ENCODE measurements at places on chromosomes 5 and 9.
A peak's percentile ranks its signal among the peaks of the same experiment; 100 is the strongest.

DNA sequence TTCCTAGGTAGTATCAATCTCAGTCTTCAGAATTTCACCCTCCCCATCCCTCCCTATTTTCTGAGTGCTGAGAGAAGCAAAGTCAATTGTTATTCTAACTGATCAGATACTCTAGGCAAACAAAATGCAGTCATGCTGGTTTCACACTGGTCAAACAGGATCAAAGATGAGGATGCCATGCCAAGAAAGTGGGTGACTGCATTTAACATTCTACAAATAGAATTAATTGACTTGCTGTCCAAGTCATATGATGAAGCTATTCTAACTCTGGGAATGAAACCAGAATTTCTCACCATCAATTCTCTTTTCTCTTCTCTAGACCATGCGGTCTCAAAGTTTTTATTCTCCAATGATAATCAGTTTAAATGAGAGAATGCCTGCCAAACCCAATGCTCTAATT, 112.5 kb downstream of the CTNND2 start:
- DNase-seq = no peak

GRCh38 chr5:21195145-21195544, 1207.1 kb upstream of the CDH18 start:
- no peak for DNase-seq

DNA sequence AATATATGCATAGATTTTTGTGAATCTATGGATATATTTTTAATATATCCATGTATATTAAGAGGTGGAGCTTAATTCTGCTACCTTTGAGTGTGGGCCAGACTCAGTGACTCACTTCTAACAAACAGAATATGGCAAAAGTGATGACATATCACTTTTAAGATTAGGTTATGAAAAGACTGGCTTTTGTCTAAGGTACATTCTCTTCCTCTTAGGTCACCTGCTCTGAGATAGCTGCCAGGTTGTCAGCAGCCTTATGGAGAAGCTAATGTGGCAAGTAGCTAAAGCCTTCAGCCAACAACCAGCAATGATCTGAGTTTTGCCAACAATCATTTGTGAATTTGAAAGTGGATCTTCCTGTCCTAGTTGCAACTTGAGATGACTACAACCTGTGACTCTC, 83.8 kb downstream of the ANKRD31 start:
- DNase-seq = no peak

DNA sequence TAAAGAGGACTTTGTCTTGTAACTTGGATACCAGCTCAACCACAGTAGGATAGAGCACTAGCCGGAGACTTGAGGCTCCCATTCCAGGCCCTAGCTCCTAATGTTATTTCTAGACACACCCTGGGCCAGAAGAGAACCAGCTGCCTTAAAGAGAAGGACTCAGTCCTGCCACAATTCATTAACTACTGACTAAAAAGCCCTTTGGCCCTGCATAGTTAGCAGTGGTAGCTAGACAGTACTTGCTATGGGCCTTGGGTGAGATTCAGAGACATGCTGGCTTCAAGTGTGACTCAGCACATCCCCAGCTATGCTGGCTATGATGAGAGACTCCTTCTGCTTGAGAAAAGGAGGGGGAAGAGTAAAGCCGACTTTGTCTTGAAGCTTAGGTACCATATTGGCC, 47.3 kb downstream of the TMEM167A start:
- DNase-seq = no peak

DNA sequence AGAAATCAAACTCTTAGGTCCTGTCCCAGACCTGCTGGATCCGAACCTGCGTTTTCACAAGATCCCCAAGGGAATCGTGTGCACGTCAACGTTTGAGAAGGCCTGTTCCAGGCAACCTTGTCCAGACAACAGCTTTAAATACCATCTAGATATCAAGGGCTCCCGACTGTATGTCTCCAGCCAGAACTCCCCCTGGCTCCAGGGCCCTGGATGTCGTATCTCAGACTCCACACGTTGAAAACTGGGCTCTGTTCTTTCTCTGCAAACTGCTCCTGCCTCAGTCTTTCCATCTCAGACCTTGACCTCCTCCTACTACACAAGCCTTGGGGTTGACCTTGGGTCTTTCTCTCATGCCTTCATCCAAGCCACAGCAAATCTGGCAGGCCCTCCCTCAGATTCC, 5.8 kb upstream of the ENG start:
- DNase-seq = no peak

- no peak for DNase-seq
These were observed 396.0 kb downstream of the MLLT3 start for GRCh38 chr9:20226345-20226744.

DNA sequence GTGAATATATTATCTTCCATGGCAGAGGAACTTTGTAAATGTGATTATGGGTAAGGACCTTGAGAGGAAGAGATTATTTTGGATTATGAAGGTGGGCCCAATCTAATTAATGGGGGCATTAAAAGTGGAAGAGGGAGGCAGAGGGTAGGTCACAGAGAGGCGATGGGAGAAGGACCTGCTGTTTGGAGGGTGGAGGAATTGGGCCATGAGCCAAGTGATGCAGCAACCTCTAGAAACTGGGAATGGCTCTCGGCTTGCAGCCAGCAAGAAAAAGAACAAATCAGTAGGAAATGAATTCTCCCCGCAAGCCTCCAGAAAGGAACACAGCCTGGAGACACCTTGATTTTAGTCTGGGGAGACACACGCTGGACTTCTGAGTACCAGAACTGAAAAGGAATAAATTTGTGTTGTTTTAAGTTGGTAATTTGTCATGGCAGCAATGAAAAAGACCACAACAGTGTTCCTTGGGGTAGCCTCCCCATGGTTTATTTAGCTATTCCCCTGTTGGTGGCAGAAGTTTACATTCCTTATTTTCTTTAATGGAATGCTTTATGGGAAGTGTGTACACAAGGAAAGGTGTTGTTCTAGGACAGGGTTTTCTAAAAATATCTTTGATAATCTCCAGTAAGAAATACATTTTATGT, 103.6 kb downstream of the HSPA4 start:
- no peak for DNase-seq

- no peak for DNase-seq
These were observed 107.4 kb downstream of the TUSC1 start for GRCh38 chr9:25570802-25571201.

GRCh38 chr5:74187757-74188156, 452.8 kb downstream of the ENC1 start:
- DNase-seq = no peak

- DNase-seq = peak; percentile 84
These were observed at the start of gene DDX31 for GRCh38 chr9:132669698-132670456. Gene DDX31 (minus strand): TSS chr9:132669983. CDS start chr9:132669934, 49 bp downstream.

GRCh38 chr5:37436146-37436934, 57.2 kb downstream of the WDR70 start:
- DNase-seq = no peak

DNA sequence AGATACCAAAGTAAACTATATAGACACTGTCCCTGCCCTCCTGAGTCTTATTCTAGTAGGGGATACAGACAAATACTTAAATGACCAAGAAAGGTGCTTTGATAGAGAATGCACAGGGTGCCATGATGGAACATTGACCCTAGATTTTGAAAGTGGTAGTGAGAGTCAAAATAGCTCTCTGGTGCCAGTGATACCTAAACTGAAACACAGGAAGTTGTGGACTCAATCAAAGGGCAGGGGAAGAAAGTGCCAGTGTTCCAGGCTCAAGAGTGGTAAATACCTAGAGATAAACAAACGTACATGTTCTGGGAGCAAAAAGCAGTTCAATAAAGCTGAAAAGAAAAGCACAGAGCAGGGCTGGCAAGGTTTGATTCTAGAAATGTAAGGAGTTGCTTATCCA, 267.6 kb downstream of the ISL1 start:
- no peak for DNase-seq

DNA sequence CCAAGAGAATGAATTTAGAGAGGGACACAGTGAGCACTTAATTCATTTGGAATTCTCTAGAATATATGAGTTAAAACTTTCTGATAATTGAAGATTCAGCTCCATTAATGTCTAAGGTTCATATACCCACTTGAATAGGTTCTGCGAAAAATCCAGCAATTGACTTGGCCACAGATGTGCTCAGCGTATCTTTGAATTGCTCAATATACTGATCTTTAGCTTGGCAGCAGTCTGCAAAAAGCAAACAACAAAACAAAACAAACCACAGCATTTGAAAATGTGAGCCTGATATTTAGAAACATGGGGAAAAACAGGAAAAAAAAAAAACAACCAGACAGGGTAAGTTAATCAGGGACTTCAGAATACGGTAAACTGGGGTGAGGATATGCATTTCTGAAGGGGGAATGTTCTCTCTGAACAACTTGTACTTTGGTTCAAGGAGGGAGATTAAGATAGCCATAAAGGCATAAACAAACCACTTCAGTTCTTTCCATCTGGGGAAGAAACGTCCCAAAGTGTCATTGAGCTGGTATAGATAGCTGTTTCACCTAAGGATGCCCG, 21.4 kb downstream of the AGXT2 start:
- DNase-seq = no peak

DNA sequence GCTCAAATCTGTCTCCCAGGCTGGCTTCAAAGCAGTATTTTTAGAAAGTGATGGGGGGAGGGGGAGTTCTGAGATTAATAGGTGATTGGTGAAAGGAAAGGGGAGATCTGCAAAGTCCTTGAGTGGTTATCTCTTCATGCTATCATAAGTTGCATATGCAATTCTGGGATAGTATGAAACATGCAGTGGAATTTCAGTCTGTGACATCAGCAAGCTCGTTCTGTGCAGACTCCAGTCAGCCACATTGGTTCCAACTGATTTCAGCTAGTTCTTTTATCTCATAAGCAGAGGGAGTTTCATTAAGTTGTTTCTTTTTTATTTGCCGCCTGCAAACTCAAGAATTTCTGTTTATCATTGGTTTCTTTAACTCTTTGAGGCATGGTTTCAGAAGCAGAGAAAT, 180.5 kb upstream of the SH3GL2 start:
- no peak for DNase-seq

GRCh38 chr5:160287378-160288051, 24.8 kb downstream of the CCNJL start:
- no peak for DNase-seq

- no peak for DNase-seq
These were observed 25.3 kb upstream of the ENHO start for GRCh38 chr9:34547960-34548611.

- DNase-seq = no peak
These were observed 295.5 kb upstream of the MSX2 start for GRCh38 chr5:174428895-174429294.

- no peak for DNase-seq
These were observed 132.2 kb downstream of the FBXO4 start for GRCh38 chr5:42057254-42057690.

- DNase-seq = no peak
These were observed 75.5 kb downstream of the TSPAN17 start for GRCh38 chr5:176722757-176723156.

- no peak for DNase-seq
These were observed 9.0 kb downstream of the RGS14 start for GRCh38 chr5:177366528-177367322.

GRCh38 chr9:120583958-120584369, 4.0 kb upstream of the CDK5RAP2 start:
- peak; percentile 83 for DNase-seq

DNA sequence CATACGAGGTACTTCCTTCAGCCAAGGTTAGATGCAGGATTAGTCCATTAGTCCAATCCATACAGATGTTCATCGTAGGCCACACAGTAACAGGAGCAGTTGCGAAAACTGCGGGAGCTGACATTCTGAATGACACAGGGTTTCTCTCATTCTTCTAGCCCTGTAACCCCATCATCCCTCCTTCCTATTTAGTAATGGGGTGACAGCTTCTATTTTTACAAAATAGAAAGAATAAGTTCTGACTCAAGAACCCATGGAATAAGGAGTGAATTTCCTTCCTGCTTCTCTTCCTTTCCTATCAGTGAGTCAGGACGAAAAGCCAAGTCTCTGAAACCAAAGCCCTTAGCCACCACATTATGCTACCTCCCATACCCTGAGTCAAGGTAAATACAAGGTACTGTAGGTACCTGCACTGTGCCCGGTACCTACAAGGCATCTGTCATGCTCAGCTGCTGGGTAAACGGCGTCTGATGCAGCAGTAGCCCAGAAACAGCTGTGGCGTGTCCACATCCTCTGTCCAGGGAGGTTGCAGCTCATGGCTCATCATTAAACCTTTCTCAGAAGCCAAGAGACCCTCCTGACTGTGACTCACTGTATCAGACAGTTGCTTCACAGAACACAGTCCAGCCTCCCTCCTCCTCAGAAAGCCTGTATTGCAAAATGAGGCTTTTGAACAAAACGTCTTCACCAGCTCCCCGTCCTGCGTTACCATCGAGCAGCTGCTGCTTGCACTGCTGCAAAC, 84.2 kb downstream of the ESM1 start:
- DNase-seq = no peak

DNA sequence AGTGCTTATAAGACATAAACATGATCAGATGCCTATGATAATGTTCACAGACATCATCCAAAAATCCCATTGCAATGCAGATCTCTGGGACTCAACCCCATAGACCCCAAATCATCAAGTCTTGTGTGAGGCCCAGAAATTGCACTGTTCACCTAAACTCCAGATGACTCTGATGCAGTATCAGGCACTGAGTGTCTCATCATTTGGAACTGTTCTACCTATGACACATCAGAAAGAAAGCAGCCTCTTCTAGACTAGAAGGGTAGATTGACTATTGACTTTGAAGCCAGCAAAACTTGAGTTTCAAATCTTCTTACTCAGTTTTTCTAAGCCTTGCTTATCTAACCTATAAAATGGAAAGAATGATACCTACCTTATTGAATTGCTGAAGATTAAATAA, 58.7 kb upstream of the PAPPA start:
- DNase-seq = no peak

DNA sequence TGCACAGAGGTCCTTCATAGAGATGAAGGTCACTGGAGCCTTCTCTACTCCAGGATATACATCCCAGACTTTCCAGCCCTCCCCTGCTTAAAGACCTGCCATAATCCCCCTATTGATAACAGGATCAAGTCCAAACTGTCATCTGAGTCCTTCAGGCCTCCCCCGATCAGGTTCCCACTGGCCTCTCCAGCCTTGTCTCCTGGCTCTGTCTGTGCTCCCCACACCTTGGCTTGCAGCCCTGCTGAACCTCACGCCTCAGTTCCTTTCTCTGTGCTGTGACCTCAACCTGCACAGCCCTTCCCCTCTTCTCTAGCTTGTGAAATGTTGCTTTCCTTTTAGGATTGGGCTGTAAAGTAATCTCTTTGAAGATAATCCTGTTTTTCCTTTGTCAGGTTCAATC, 2.5 kb upstream of the HRH2 start:
- DNase-seq = no peak

DNA sequence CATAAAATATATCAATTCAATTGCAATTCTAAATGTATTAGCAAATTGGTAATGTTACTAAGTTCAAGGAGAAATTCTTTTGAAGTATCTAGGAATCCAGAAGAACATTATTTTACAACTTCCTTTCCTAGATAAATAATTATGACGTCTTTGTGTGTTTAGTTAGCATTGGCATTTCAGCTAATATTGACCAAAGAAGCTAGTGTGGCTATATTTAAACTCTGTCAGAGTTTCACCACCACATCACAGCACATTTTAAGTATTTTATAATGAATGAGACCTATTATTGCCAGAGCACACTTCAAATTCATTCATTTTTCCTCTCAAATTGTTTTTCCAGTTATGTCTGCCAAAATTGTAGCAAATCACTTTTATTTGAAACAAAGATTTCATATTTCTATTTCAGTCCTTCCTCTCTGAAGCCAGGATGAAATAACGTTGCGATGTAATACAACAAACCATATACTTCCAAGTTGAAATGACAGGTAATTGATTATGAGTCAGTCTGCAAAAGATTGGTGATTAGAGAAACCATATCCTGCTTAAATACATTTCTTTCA, 18.9 kb downstream of the PLK2 start:
- DNase-seq = no peak
